Astrocyte (in vitro differentiated cells and primary cell): ENCODE measurements at places on chromosomes 6 and 20.
A peak's percentile ranks its signal among the peaks of the same experiment; 100 is the strongest.

- DNase-seq = no peak
Measured at GRCh38 chr20:53838311-53838868, 232.0 kb downstream of the BCAS1 start.

DNA sequence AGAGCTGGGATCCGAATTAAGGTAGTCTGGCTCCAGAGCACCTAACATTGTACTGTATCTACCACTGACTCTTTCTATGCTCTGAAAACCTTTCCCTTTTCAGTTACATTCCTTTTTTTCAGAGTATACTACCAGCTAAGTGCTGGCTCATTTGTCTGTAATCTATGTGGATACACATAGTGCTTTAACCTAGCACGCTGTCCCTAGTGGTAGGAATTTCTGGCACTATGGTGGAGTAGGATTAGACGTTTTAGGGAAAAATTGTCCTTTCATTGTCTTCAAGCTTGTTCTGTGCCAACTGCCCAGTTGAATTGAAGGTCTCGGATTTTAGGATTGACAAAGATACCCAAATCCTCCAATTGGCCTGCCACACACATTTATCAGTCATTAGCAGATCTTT, 259.1 kb upstream of the FERMT1 start:
- DNase-seq = peak; percentile 11

DNA sequence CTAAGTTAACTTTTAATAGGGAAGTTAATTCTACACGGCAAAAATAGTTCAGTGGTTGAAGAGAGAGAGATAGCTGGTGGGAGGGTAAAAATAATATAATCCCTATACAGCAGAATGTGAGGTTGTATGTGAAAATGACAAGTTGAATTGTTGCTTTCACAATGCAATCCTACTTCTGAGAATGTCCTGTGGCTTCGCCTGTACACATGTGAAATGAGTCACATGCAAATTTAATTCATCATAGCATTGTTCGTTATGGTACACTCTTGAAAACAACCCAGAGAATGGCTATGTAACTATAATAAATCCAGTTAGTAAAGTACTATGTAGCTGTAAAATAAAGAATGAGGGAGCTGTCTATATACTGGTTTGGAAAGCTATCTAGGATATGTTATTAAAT, 46.0 kb upstream of the HINT3 start:
- DNase-seq = peak; percentile 57

- no peak for DNase-seq
Measured at GRCh38 chr6:130138116-130138908, 84.4 kb downstream of the SAMD3 start.

DNA sequence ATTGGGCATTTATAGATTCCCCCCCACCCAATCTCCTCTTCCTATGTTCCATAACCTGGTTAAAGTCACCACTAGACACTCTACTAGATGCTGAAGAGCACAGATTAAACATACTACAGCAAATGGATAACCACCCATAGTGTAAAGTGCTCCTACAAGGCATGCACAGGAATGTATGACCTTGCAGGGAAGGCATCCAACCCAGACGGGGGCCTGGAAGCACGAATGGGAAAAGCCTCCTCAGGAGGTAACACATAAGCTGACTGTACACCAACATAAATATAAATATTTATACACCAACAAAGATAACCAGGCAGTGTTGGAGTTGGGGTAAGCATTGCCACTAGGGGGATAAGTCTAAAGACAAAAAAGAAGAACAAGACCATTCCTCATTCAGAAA, 691.7 kb downstream of the GRIK2 start:
- no peak for DNase-seq

DNA sequence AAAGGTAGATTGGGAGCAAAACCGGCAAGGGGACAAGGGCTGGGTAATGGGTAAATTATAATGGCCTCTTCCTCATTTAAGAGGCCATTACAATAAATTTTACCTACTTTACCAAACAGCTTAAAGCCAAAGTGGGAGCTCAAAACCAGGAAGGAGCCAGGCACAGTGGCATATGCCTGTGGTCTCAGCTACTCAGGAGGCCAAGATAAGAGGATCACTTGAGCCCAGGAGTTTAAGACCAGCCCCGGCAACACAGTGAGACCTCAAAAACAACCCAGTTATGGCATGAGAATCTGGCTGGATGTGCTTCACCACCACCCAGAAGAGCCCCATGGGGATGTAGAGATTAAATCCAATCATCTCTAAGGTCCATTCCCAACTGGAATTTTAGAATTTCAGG, 52.9 kb upstream of the TAF8 start:
- no peak for DNase-seq

DNA sequence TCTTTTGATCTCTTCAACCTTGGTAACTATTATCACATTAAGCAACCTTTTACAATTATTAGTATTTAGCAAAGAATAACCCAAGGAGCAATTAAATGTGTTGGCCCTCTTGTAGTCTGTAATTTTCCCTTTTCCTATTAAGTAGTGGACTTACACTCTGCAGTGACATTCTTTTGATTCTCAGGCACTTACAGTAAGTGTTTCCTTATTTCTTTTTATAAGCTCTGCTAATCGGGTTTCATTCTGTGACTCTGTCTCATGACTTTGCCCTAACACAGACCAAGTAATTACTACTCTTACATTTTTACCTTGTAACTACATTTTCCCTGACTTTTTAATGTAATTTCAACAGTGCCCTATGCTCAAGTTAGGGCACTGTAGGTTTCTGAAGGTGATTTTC, 104.0 kb upstream of the EPHA7 start:
- no peak for DNase-seq

- DNase-seq = no peak
Measured at GRCh38 chr6:1334684-1335083, 22.8 kb downstream of the FOXQ1 start.

DNA sequence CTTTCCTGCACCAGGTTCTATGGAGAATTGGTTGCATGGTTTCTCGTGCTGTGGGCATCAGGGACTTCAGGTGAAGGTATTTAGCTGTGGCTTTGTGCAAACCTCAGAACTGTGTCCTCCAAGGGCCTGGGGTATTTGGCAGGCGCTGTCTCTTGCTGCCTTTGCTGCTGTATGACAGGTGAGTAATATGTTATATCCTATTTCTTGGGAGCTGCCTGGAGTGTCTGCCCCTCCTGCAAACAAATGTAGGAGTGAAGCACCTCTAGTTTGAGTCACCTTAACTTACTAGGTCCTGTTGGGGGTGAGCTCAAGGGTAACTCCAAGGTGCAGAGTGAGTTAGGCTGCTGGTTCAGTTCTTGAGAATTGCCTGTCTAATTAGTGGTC, 177.7 kb upstream of the RNF24 start:
- no peak for DNase-seq

DNA sequence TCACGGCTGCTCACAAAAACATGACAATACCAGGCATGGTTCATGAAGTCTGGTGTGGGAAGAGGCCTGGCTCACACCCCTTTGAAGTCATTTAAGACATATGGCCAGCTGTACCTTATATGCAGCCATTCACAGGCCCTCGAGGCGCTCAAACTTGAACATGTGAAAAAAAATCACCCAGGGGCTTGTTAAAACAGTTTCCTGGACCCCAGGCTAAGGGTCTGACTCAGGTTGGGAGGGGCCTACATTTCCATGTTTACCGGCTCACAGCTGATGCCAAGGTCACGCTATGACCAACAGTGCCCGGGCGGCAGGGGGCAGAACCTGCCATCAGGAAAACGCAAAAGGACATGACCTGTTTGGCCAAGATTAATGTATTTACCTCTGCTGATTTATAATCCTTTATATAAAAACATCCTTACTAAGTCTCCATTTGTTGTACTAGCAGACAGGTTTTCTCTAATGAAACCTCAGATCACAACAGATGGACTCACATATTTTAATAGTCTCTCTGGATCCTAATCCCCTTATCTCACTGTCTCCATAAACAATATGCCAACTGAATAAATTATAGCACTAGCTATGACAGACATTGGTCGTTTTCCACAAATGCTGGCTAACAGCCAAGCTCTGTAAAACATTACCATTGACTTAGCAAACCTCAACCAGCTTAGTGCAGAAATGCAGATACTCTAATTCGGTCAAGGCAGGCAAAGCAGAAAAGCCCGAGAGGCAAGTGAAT, 19.9 kb downstream of the EZR start:
- DNase-seq = peak; percentile 64

DNA sequence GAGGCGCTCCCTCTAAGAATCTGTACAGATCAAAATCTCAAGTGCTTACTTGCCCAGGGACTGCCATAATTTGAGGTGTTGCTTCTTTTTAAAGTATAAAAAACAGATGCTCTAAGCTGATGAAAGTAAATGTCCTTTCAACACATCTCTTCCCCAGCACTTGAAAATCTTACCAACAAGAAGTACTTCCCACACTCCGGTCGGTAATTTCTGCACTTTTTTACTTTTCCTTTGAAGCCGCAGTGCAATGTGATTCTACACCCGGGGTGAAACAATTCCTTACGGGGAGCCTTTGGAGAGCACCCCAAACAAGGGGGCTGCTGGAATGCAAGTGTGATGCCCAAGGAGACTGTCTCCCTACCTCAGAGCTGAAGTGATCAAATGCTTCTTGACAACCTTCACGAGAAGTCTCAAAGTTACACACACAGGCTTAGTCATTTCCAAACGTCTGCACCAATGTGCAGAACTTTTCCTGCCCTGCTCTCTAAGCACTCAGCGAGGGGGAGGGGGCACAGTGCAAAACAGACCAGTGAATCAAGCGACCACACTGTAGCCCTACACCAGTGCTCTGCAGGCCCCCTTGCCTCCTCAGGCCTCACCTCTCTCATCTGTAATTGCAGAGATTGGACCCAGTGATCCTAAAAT, 56.7 kb downstream of the ATXN1 start:
- peak; percentile 82 for DNase-seq

DNA sequence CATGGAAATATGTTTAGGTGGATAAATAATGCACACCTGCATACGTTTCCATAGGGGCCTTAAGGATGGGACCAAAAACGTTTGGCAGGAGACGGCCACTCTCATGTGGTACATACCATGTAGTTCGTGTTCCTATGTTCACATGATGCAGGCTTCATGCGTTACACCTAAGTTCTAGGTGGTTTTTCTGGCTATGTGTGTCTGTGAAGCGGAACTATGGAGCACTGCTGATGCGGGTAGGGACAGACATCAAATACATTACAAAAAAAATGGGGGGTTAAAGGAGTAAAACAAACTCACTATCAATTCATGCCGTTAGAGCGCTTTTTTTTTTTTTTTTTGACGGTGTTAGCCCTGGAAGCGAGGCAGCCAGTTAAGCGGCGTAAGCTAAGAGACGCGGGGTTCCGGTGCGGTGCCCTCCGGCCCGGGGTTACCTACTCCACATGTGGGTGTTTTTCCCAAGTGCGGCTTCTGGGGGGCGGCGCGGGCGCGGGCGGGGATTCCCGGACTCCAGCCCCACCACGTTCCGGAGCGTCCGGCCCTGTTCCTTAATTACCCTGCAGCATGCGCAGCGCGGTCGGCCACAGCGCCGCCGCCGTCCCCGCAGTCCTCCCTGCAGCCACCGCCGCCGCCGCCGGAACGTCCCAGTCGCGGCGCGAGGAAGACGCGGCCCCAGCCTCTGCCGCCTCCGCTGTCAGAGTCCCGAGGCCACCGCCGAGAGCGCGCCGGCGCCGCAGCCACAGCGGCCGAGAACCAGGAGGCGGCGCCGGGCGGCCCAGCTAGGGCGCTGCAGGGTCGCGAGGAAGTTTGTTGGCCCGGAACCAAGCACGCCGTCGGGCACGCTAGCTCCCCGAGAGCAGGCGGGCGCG, 648 bp downstream of the COL19A1 start:
- DNase-seq = no peak

- no peak for DNase-seq
Measured at GRCh38 chr20:3973705-3974104, 41.7 kb downstream of the RNF24 start.

DNA sequence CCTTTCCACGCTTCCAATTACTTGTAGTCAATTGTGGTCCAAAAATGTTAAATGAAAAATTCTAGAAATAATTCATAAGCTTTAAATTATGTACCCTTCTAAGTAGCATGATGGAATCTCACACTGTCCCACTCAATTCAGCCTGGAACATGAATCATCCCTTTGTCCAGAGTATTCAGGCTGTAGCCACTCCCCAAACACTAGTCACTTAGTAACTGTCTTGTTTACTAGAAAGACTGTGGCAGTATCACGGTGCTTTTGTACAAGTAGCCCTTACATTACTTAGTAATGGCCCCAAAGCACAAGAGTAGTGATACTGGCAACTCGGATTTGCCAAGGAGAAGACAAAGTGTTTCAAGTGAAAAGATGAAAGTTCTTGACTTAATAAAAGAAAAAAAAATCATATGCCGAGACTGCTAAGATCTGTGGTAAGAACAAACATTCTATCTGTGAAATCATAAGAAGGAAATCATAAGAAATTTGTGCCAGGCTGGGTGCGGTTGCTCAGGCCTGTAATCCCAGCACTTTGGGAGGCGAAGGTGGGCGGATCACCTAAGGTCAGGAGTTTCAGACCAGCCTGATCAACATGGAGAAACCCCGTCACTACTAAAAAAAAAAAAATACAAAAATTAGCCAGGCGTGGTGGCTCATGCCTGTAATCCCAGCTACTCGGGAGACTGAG, 168.5 kb upstream of the SIM1 start:
- peak; percentile 84 for DNase-seq

DNA sequence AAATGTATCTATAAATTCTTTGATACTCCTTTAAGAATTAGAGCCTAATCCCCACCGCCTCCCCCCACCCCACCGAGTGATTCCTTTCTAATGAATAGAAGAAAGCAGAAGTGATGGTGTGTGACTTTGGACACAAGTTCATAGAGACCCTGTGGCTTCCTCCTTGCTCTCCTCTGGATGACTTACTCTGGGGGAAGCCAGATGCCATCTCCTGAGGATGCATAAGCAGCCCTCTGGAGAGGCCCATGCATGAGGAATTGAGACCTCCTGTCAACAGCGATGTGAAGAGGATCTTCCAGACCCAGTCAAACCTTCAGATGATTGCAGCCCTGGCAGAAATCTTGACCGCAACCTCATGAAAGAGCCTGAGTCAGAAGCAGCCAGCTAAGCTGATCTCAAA, 21.1 kb downstream of the AHCY start:
- no peak for DNase-seq

GRCh38 chr6:40599555-40599954, 12.4 kb upstream of the LRFN2 start:
- DNase-seq = no peak

GRCh38 chr20:646868-647233, 6.1 kb downstream of the SRXN1 start:
- no peak for DNase-seq

GRCh38 chr6:63744810-63745209, 109.2 kb downstream of the PHF3 start:
- DNase-seq = no peak

- no peak for DNase-seq
Measured at GRCh38 chr6:137805622-137806021, 61.4 kb upstream of the TNFAIP3 start.

DNA sequence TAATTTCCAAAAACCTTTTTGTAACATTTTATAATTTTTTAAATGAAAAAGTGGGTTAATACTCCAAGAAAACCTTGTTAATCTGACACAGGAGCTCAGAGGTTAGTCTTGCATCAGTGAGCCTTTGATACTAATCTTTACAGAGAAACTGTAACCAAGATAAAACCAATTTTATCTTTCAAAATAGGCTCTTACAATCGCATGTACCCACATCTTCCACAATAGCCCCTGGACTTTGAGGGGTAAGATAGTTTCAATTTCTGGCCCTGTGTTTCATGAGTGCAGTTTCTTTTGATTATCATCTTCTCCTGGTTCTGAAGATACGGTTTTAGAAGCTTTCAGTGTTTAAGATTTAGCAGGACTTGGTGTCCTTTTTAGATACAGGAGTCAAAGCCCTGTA, 34.5 kb upstream of the MAS1L start:
- no peak for DNase-seq

- DNase-seq = no peak
Measured at GRCh38 chr20:32234135-32234808, 26.6 kb downstream of the POFUT1 start.
